CD4-positive, alpha-beta T cell treated with Interleukin-17A for 4 hours (primary cell): ENCODE measurements at places on chromosomes 2 and 18.

- no peak for DNase-seq
Measured at GRCh38 chr2:42233976-42234441, 64.9 kb downstream of the EML4 start.

DNA sequence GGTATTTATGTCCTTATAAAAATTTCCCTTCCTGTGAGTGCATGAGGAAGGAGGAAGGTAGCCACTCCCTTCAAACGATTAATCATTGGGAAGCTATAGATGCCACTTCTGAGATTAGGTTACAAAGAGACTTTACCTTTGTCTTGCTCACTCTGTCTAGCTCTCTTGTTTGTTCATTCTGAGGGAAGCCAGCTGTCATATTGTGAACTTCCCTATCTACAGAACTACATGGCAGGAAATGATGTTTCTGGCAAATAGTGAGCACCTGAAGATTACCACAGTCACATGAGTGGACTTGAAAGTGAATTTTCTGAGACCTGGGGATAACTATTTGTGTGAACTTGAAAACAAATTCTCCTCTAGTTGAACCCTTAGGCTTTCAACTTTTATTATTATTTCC lies 776.8 kb downstream of the CCDC85A start:
- no peak for DNase-seq

DNA sequence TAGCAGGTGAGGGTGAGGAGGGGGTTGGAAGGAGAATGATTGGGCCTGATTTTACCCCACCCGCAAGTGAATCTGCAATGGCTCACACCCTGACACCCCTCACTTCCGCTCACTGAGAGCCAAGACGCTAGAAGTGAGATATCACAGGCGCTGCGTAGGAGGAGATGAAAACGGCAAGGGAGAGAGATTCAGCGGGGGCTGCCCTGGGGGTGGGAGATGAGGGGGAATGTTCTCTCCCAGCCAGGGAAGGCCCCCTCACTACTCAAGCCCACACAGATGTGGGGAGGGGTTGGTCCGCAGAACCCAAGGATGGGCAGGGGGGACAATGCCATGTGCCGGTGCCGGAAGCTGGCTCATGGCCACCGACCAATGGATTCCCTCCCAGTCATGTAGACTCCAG lies 32.9 kb downstream of the LOXHD1 start:
- peak; percentile 25 for DNase-seq

DNA sequence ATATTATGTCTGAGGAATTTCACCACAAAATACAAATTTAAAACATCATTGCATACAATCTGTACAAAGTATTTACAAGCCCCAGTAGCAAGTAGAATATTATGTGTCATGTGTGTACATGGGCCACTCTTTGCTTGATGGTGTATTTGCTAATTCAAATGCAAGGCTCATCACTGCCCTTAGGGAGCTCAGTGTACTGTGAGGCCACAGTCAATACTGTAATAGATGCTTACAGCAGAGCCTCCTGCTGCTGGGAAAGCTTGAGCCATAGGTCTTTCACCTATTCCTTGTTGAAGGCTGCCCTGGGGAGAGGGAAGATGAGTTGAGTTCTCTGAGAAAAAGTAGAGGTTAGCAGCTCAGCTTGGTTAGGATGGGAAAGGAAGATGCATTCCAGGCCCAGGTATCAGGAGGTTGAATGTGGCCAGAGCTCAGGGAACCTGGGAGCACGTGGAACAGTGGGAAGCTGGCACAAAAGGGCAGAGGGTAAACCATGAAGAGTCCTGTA lies 189.6 kb downstream of the LRP1B start:
- DNase-seq, result no peak
